ENCODE measurements at places on chromosomes 3 and 15. TPM values are rescaled to one million over a fixed set of nuclear protein-coding genes. Genes with fewer than 3 reads are reported as not detected.

DNA sequence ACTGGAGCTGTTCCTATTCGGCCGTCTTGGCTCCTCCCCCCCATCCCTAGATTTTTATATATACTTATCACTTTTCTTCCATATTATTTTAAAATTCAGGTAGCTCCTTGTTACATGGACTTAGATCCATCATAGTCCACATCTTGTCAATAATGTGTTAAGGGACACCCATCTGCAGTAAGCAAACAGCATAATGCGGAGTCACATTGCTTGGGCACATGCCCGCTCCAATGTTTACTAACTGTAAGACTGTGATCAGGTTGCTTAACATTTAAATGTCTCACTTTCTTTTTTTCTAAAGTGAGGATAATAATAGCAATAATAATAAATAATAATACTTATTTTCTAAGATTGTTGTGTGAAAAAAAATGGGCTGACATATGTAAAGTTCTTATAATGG is 303.2 kb upstream of the SOX14 start:
- no peaks in the 10 kb centered on the region for H3K27me3 ChIP-seq
- no peak overlapping the region for H3K27ac ChIP-seq
- no peaks in the 10 kb centered on the region for H3K36me3 ChIP-seq

Gene CHL1
- total RNA-seq = 66.4 TPM

DNA sequence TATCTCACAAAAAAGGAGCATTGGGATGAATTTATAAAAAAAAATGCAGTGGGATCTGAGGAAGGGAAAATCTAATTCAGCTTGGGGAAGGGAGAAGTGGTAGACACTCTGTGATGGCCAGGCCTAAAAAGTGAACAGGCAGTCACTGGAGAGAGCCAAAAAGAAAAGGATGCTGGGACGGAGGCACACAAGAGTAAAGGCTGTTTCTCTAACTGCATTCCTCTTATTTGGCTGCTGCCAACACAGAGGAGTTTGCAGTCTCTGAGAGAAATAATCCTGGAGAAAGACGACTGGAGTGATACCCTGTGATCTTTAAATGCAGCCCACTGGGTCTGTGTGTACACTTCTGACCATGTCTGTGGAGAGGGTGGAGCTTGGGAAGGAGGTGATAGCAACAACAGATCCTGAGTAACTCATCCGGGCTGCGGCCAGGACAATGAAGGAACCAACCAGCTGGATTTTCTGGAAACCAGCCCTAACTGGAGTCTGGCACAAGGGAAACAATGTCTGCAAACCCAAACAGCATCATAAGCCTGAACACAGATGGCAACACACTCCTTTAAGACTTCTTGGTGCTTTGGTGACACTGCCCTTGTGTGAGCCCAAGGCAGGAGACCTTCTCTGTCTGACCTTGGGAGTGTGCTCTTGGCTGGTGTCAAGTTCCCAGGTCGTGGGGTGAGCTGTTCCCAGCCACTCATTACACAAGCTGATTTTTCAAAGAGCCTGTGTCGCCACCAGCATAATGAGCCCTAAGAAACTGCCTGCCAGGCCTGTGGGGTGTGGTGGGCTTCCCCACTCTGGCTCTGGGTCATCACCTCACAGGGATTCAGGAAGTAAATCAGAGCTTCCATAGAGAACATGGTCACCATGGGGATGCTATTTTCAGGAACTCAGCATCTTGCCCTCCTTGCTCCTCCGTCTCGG is 8.0 kb downstream of the FYCO1 start:
- peak; percentile 78 for DNase-seq
- peaks cover 23% of the 10 kb centered on the region for H3K36me3 ChIP-seq
- H3K27ac ChIP-seq = peak overlapping the region; percentile 98
- peaks cover 100% of the 10 kb centered on the region for H3K4me1 ChIP-seq

GRCh38 chr3:71083726-71084131 is 499.8 kb downstream of the FOXP1 start:
- DNase-seq = no peak
- no peaks in the 10 kb centered on the region for H3K4me1 ChIP-seq

DNA sequence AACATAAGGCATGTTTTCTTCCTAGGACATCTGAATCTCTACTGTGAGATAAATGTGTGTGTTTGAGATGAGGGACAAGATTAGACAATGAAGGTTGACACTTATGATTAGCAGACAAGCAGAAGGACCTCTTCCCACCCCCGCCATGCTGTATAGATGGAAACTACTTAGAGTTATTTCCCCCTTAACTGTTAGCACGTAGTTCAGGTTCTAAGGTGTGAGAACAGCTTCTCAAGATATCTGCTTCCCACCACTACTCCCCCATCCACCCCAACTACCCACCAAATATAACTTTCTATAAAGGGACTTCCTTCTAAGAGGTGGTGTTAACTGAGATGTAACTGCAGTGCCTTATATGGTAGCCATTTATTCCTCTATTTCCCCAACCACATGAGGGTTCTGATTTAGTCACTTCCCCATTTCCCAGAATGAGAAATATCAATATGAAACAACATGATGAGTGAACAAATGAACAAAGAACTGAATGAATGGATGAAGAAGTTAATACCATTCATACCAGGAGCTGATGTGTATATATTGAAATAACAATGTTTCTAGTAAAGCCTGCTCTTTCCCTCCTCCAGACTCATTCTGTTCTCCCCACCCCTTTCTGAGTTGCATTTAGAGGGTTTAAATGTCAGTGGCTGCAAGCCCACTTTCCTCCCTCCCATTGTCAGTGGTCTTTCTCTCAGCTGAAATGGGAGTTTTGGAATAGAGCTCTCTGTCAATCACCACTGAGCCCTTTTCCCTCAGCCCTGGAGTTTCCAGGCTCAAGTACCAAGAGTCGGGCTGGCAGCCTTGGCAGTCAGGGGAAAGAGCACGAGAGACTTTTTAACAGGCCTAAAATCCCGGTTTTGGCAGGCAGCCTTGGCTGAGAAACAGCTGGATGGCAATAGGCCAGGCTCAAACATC is 7.7 kb upstream of the RFTN1 start:
- H3K36me3 ChIP-seq = no peaks in the 10 kb centered on the region
- no peak overlapping the region for H3K27ac ChIP-seq

DNA sequence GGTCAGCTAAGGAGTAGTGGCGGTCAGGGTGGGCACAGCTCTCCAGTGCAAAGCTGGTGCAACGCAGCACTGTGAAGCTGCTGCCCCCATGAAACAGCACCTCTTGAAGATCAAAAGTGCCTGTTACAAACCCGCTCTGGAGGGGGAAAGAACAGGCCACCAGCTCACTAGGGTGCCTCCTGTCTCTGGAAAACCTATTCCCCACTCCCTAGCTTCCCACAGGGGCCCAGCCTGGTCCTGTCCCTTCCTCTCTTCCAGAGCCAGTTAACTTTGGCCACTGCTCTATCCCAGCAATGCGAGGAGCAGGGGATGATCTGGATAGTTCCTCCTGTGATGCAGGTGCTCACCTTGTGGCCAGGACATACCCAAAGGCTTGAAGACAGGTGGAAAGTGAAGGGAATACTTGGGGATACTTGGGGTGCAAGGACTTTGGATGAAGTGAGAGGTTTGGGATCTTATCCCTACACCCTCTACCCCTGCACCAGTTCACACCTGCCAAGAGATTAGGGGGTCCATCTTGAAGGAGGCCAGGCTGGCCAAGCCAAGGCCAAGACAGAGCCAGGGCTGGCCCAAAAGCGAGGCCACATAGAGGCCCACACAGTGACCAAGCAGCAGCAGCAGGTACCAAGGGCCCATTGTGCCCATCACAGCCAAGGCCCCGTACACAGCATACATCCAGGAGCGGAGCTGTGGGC is 4.2 kb downstream of the HHATL start:
- H3K27me3 ChIP-seq = no peaks in the 10 kb centered on the region
- peak overlapping the region; percentile 92 for H3K27ac ChIP-seq
- H3K4me1 ChIP-seq = peaks cover 37% of the 10 kb centered on the region
- DNase-seq = peak; percentile 11
- H3K36me3 ChIP-seq = peaks cover 17% of the 10 kb centered on the region

GRCh38 chr15:100723315-100723801 is 121.0 kb downstream of the ASB7 start:
- peaks cover 3% of the 10 kb centered on the region for H3K4me1 ChIP-seq
- no peaks in the 10 kb centered on the region for H3K36me3 ChIP-seq
- no peak for DNase-seq
- H3K27me3 ChIP-seq = no peaks in the 10 kb centered on the region
- no peak overlapping the region for H3K4me3 ChIP-seq

Gene SCN11A
- 0.08 TPM for total RNA-seq

DNA sequence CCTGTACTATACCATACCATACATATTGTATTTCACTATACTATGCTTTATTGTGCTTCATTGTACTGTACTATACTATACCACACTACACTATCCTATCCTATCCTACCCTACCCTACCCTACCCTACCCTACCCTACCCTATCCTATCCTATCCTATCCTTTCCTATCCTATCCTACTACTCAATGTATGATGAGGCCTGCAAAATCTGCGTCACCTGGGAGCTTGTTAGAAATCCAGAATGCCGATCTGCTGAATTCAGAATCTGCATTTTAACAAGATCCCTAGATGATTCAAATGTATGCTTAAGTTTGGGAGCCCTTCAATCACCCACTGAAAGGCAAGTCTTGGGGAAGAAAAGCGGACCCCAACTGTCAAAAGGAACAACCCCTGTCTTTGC is 45.4 kb upstream of the CAPN7 start:
- no peaks in the 10 kb centered on the region for H3K4me1 ChIP-seq
- no peaks in the 10 kb centered on the region for H3K27me3 ChIP-seq
- DNase-seq = no peak
- no peaks in the 10 kb centered on the region for H3K36me3 ChIP-seq
- H3K27ac ChIP-seq = no peak overlapping the region

Gene DUOX2
- 0.11 TPM for total RNA-seq

- no peak overlapping the region for H3K4me3 ChIP-seq
- H3K36me3 ChIP-seq = peaks cover 59% of the 10 kb centered on the region
- H3K4me1 ChIP-seq = no peaks in the 10 kb centered on the region
- no peak overlapping the region for H3K27ac ChIP-seq
Measured at GRCh38 chr3:33067484-33067883, 29.5 kb downstream of the GLB1 start.

Gene BUB1B
- total RNA-seq = 2.1 TPM

Gene CD80
- total RNA-seq = 0.67 TPM

DNA sequence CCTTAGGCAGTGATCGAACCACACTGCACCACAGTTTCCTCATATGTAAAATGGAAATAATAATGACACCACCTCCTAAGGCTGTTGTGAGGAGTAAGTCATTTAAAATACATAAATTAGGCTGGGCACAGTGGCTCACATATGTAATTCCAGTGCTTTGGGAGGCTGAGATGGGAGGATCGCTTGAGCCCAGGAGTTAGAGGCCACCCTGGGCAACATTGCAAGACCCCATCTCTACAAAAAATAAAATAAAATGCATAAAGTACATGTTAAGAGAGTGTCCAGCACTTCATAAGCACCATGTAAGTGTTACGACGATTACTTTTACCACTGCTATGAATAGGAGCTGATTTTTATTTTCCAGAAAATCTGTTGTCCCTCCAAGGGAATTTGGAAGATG is 440.0 kb downstream of the FOXP1 start:
- H3K36me3 ChIP-seq = no peaks in the 10 kb centered on the region
- H3K4me3 ChIP-seq = no peak overlapping the region
- no peaks in the 10 kb centered on the region for H3K4me1 ChIP-seq
- H3K27me3 ChIP-seq = no peaks in the 10 kb centered on the region
- DNase-seq = no peak

- H3K4me1 ChIP-seq = peaks cover 32% of the 10 kb centered on the region
- H3K27me3 ChIP-seq = no peaks in the 10 kb centered on the region
- no peak overlapping the region for H3K27ac ChIP-seq
- H3K36me3 ChIP-seq = no peaks in the 10 kb centered on the region
- no peak overlapping the region for H3K4me3 ChIP-seq
Measured at GRCh38 chr3:141682007-141682406, 56.1 kb upstream of the RNF7 start.

Gene ARPP21
- total RNA-seq = not detected

Gene TRPM1
- total RNA-seq = not detected

GRCh38 chr3:123129092-123129491 is 62.3 kb downstream of the PDIA5 start:
- H3K36me3 ChIP-seq = peaks cover 42% of the 10 kb centered on the region
- no peak for DNase-seq
- no peak overlapping the region for H3K27ac ChIP-seq

DNA sequence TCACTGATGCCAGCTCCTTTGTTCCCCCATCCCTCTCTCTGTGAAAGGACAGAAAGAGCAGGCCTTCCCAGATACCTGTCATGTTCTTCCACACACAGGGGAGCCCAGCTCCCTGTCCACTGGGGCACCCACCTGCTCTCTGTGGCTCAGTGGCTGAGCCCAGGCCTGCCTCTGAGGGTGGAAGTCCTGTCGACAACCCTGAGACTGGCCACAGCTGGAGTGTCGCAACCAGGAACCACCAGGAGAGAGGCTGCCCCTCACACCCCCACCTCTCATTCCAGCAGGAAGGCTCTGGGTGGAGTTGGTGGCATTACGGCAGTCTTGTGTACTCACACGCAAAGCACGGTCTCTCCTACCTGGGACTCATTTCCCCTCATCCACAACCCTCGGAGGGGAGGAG is 66.3 kb downstream of the MEGF11 start:
- H3K4me1 ChIP-seq = no peaks in the 10 kb centered on the region
- no peak overlapping the region for H3K4me3 ChIP-seq
- no peaks in the 10 kb centered on the region for H3K36me3 ChIP-seq
- H3K27ac ChIP-seq = no peak overlapping the region
- H3K27me3 ChIP-seq = no peaks in the 10 kb centered on the region

DNA sequence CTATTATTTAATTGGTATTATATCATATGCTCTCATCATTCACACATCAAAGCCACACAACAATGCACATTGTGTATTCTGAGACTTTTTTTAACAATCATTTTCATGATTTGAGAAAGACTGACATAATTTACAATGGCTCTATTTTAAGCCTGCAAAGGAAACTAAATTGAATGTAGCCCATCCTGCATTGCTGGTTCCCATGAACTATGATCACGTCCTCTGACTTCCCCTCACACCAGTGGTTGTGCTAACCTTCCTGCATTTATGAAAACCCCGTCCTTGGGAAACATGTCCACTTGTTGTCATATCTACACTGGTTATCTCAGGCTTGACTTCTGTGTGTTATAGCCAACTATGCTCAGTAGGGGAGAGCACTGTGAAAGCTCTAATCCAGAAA is 546.2 kb downstream of the MECOM start:
- H3K36me3 ChIP-seq = peaks cover 4% of the 10 kb centered on the region
- no peak overlapping the region for H3K4me3 ChIP-seq
- no peak for DNase-seq
- no peak overlapping the region for H3K27ac ChIP-seq
- H3K4me1 ChIP-seq = peaks cover 4% of the 10 kb centered on the region

Gene C3orf33
- 5.3 TPM for total RNA-seq

DNA sequence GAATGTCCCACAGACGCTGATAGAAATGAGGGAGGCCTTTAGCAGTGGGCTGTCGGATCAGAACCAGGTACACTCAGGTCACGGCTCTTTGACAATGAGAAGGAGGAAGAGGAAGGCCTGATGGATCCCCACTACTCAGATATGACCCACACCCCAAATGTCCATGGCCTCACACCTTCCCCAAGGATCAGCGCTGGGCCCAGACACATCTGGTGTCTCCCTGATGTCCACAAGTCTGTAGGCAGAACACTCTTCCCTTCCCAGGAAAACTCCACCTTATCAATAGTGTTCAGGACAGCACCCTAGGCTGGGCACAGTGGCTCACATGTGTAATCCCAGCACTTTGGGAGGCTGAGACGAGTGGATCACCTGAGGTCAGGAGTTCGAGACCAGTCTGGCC is 33.3 kb upstream of the SFMBT1 start:
- no peaks in the 10 kb centered on the region for H3K36me3 ChIP-seq
- peaks cover 10% of the 10 kb centered on the region for H3K4me1 ChIP-seq
- DNase-seq = no peak
- H3K27me3 ChIP-seq = no peaks in the 10 kb centered on the region

Measured in right atrium auricular region (tissue), 2 donors.